ENCODE measurements at places on chromosomes 11 and 22.

GRCh38 chr22:41619979-41620588 lies 759 bp downstream of the DESI1 start:
- DNase-seq = no peak

GRCh38 chr22:41498303-41498835 lies 29.5 kb downstream of the ACO2 start:
- no peak for DNase-seq

DNA sequence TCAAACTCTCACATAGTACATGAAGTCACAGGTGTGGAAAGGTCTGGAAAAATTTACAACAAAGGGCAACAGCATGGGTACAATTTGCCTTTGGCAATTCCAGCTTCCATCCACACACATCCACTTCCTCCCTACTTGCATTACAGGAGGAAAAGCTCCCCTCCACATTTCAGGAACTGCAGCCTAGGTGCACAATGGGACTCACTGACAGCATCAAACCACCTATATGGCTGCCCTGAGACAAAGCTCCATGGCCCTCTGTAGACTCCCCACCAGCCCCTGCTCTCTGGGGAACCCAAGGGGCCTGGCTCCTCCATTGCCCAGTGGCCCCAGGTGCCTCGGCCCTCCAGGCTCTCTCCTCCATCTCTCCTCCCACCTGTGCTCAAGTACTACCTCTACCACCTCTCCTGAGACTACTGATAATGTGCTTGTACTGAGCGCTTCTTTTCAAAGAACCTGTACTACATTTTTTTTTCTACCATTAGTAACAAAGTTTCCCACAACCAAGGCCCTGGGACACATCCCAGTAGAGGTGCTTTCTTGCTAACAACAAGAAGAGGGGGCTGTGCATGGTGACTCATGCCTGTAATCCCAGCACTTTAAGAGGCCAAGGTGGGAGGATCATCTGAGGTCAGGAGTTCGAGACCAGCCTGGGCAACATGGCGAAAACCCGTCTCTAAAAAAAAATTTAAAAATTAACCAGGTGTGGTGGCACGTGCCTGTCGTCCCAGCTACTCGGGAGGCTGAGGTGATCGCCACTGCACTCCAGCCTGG lies 4.9 kb downstream of the YPEL1 start:
- no peak for DNase-seq

DNA sequence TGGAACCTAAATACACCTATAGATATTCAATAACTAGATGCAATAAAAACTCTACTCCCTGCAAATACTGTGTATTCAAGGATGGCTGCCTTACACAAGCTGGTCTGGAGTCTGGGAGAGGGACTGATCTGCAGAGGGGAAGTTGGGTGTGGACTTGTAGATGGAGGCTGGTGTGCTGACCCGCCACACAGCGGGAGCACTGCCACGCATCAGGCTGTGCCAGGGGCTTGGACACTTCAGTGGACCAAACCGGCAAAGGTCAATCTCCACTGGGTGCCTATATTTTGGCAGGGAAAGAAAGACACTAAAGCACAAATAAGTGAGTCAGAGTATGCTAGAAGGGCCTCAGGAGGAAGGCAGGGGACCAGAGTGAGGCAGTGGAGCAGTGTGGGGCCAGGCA lies 2.1 kb upstream of the SHANK3 start:
- no peak for DNase-seq

DNA sequence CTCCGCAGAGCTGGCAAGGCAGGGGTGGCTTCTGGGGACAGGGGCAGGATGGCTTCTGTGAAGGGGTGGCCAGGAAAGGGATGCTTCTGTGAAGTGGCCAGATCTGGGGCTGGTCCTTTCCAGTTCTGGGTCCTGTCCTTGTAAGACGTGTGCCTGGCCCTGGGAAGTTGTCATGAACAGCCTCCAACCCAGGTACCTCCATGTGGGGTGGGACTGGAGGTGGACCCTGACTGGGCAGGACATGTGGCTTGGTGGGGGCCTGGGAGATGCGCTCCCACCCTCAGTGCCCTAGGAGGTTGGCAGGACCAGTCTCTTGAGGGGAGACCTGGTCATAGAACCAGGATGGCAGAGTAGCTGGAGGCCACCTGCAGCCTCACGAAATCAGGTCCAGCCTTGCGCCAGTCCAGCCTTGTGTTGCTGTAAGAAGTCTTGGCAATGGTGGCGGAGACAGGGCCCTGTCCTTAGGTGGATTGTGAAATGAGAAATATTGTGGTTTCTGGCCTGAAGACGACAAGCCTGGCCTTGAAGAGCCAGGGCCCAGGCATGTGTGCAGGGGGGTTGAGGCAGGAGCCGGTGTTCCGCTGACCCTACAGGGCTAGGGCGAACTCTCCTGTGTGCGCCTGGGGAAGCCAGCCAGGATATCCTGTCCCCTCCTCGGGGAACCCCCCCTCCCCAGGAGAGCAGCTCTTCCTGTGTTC lies 2.6 kb downstream of the KCNQ1 start:
- no peak for DNase-seq

DNA sequence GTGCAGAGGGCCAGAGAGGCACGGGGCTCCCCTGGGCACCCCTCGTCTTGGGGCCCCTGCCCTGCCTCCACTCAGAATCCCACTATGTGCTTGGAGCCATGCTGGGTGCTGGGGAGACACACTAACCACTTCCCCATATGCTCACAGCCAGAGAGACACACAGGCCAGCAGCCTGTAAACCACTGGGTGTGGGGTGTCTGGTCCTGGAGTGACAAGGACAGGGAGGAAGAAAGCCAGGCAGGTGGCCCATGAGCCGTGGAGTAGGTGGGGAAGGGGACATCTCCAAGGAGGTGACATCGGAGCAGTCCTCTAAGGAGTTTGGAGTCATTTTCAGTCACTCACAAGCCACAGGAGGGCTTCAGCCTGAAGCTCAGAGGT lies 58.9 kb downstream of the CDKN1C start:
- no peak for DNase-seq

DNA sequence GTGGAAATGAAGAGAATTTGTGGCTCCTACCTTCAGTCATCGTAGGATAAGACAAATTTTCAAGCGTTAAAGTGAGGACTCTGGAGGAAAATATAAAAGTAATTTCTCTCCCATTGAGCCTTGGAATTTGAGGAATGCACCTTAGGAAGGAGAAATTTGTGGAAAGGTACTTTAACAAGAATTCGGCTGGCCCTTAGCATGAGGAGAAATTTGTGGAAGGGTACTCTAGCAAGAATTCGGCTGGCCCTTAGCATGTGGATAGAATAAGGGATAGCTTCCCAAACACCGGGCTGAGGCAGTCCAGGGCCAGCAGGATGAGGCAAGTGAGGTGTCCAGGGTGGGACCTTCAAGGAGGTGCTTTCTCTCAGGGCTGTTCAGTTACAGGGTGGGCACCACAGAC lies 33.2 kb upstream of the FAR1 start:
- no peak for DNase-seq

GRCh38 chr11:72375241-72375960 lies 58.9 kb downstream of the CLPB start:
- no peak for DNase-seq

DNA sequence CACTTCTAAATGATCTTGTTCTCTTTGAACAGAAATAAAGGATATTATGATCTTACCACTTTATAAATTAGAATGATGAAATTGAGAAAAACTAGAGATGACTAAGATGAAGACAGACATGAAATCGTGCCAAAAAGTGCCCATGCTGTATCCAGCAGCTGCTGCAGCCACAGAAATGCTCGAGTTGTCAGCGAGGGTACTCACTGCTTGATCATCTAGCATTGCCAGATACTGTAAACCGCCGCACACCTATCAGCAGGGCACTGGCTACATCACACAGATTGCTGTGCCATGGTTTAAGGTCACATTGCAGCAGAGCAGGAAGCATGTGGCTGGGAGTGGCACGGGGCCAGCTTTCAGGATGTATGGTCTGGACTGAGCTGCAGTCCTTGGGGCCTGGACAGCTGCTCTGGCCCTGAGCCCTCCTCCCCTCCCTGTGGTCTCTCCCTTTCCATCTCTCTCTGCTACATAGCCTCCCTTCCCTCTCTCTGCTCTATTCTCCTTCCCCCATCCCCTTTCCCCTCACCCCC lies 51.0 kb upstream of the SEPTIN5 start:
- DNase-seq = no peak

- no peak for DNase-seq
These were observed 33.0 kb upstream of the NUP160 start for GRCh38 chr11:47881145-47881544.

DNA sequence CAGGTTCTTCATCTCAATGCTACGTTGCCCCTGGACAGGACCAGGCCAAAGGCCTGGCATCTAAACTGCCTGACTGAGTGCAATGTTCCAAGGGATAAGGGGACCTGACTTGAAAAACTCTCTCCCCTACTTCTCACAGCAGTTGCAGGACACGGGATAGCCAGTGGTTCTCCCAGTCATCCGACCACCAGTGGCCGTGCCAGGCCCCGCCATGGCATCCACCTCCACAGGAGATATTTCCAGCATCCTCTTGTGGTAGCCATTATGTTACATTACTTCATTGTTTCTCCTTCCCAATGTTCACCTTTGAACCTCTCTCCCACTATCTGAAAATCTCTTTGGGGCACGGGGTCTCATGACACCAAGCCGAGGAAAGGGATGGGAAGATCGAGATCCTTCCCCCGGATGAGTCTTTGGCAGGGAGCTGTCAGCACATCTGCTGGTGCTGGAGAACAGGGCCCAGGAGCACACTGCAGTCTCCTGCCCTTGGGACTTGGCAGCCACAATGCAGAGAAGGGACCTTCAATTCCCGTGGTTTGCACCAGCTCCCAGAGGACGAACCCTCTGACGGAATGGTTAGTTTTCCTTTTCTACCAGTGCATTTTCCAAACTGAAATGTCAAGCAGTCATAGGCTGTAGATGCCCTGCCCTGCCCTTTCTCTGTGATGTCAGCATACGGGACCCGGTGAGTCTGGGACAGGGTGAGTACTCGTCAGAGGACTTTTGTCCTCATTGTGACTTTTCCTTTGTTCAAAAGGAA lies 121.2 kb downstream of the ETS1 start:
- no peak for DNase-seq

DNA sequence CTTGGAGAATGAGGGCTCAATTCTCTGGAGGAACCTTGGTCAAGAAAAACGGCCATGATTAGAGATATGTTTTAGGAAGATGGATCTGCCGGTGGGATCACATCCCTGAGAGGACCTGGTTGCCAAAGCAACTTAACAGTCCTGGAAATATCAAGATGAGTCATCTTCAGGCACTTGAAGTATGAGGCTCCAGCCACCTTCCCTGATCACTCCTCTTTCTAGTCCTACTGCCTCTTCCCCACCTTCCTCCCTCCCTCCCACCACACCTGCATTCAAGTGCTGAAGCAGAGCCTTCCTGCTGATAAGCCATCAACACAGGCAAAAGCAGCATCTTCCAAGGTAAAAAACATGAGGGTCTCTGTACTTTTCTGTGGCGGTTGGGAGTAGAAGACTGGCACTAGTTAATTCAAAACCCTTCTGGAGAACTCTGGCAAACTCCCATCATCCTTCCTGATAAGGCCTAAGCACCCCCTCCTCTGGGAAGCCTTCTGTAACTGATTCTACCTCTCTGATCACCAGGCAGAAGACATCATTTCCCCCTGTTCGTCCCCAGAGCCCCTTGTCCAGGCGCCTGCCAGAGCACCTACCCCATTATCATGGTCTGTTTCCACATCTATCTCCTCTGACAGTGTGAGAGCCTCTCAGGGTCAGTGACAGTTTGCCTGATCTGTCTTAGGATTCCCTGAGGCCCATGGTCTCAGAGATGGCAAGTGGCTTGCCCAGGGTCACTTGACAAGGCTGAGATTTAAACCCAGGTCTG lies 79.8 kb downstream of the CLPB start:
- no peak for DNase-seq

DNA sequence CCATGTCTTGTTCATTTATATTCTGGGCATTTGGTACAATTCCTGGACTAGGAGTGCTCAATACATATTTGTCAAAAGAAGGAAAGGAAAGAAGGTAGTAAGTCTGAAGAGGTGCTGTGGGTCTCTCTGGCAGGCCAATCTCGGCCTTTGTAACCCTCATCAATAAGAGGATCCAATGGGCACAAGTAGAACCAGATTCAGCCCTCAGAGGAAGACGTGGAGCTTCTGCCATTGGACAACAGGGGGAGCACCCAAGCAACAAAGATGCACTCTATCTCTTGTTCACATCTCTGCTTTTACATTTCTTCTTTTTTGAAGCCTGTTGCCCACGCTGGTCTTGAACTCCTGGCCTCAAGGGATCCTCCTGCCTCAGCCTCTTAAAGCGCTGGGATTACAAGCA lies 2.2 kb upstream of the VPS11 start:
- no peak for DNase-seq

DNA sequence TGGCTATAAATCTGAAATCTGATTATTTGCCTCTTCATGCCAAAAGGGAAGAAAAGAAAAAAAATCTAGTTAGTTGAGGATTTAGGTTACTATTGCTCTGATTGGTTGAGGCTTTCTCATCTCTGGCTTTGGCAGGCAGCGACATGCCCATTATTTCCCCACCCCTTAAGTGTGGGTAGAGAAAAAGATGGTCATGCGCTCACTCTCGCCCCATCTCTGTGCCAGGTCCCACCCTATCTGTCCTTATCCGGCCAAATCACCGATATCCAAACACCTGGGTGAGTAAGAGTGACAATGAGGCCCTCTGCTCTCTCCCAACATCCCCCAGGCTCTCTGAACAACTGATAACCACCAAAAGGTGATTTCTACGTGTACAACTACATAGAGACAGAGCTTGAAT lies 31.2 kb upstream of the SNX19 start:
- no peak for DNase-seq

- DNase-seq = no peak
These were observed 11.4 kb upstream of the A4GALT start for GRCh38 chr22:42732081-42732480.

- DNase-seq = no peak
These were observed 2.5 kb downstream of the OSBPL5 start for GRCh38 chr11:3162410-3163240.

DNA sequence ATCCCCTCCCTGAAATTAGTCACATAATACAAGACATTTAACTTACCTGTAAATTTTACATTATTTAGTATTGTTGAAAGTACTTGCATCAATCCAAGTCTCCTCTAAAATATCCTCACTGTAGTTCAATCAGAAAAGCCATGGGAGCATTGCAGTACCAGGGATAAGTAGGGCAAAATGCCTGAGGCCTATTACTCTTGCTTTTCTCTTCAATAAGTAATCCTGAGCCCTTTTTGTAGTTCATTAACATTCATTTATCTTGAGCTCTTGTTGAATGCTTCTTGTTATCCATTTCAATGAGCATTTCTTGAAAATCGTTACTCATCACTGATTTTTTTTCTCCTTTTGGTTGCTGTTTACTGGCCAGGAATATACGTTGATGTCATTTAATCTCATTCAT lies 414.7 kb downstream of the LRRC4C start:
- DNase-seq = no peak

- no peak for DNase-seq
These were observed 41.8 kb downstream of the TXN2 start for GRCh38 chr22:36439481-36440271.

- DNase-seq = no peak
These were observed 390.3 kb downstream of the SHANK2 start for GRCh38 chr11:70862093-70862492.

- no peak for DNase-seq
These were observed 7.6 kb downstream of the XBP1 start for GRCh38 chr22:28792491-28793383.
